ENCODE measurements at places on chromosomes 5 and 9.

DNA sequence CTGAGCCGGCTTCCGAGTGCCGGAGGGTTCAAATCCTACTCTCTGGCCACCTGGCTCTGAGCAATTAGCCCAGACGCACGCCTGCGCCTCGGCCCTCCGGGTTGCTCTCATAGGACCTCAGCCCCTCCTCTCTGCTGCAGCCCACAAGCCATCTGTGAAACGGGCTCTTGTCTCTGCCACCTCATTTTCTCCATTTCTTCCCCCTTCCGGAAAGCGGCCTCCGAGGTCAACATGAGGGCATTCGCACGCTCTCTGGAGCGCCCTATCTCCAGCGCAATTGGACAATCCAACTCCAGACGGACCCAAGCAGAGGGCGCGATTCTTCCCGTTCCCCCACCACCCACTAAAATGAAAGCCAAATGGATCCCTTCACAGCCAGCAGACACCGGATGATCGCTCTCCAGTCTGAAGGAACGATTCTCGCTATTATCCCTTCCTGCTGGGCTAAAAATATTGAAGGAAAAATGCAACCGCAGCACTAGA is 41.5 kb downstream of the VAV2 start:
- no peak for DNase-seq

GRCh38 chr5:89133975-89134374 is 251.0 kb upstream of the MEF2C start:
- no peak for DNase-seq

DNA sequence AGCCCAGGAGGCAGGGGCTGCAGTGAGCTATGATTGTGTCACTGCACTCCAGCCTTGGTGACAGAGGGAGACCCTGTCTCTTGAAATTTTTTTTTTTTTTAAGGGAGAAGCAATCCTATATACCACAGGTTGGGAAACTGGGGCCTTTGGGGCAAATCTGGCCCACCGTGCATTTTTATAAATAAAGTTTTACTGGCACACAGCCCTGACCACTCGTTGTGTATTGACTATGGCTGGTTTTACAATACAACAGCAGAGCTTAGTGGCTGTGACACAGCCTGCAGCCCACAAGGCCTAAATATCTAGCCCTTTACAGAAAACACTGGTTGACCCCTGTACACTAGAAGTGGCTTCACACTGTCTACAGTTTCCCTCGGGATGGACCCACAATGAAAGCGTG is 58.0 kb downstream of the SECISBP2 start:
- no peak for DNase-seq

DNA sequence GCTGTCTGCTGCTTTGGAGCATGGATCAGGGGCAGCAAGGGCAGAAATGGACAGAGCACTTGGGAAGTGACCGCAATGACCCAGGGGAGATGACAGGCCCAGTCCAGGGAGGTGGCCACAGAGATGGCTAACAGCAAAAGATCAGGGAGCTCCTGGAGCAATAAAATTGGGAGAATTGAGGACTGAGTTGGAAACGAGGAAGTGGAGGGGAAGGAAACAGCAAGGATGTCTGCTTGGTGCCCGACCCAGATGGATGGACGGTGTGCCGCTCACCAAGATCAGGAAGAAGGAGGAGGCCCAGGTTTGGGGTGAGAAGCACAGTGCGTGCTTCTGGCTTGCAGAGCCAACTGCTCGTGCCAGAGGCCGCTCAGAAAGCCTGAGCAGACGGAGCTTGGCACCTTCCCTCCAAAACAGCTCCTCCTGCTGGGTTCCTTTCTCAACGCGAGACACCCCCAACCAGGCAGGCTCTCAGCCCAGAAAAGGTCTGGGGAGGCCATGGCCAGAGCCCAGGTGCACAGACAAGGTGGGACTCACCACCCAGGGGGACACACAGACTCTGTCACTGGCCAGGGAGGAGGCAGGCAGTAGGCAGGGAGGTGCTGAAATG is 1.7 kb upstream of the SLC34A1 start:
- DNase-seq, result peak; percentile 46

DNA sequence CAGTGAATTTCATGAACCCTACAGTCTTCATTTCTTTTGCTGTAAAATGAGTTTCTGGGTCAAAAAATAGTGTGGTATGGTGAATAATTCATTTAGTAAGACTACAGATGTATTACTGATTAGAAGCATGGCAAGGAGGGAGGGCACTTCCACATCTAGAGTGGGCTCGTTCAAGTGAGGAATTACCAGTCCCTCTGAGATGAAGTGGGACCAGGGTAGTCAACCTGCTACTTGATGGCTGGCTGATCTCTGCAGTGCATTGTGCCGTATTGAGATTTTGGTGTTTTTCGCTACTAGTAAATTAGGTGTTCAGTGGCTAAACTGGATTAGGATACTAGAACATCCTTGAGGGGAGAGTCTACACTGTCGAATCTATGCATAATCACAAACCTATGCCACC is 10.8 kb downstream of the CDC37L1 start:
- no peak for DNase-seq

All from WTC11 (cell line).